ENCODE measurements at places on chromosomes 11 and 22.

DNA sequence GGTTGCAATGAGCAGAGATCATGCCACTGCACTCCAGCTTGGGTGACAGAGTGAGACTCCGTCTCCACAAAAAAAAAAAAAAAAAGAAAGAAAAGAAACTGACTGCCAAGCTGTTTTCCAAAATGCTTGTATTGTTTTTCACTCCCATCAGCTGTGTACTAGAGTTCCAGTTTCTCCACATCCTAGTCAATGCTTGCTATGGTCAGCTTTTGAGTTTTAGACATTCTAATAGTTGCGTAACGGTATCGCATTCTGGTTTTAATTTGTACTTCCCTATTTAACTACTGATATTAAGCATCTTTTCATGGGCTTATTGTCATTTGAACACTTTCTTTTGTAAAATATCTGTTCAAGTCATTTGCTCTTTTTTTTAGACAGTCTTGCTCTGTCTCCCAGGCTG is 55.7 kb downstream of the TSPAN18 start:
- no peak for DNase-seq

DNA sequence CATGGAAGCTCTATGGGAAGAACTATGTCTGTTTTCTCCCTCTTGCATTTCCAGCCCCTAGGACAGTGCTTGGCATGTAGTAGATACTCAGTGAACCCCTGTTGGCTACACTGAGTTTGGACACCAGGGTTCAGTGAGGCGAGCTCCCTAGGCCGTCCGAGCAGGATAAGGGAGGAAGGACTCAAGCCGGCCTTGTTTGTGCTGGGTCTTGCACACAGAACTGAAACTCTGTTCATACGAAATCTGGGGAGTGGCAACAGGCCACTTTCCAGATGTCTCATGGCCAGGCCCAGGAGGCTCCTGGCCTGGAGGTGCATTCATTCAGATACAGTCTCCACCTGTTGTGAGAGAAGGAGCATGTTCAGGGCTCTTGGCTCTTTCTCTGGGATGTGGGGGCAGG is 23.6 kb upstream of the LMO1 start:
- no peak for DNase-seq

- no peak for DNase-seq
These were observed 6.7 kb downstream of the SMTN start for GRCh38 chr22:31087744-31088215.

- DNase-seq = no peak
These were observed 919.1 kb downstream of the TBC1D22A start for GRCh38 chr22:47681411-47682165.

DNA sequence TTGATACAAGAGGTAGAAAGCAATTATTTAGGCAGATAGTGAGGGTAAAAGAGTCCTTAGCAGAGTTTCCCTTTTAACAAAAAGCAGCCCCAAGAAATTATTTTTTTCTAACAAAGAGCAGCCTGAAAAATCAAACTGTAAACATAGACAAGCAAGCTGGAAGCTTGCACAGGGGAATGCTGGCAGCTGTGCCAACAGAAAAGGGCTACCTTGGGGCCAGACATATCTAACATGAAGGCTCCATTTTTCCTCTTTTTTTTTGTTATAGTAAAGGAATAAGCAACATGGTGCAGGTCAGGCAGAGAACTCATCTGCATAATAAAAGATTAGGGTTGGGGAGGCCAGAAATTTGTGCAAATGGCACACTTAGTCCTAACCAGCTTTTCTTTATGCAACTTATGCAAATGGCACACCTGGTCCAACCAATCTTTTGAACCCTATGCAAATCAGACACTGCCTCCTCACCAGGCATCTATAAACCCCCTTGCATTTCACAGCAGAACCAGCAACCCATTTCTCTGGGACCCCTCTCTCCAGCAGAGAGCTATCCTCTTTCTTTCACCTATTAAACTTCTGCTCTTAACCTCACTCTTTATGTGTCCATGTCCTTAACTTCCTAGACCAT is 41.8 kb downstream of the PDGFD start:
- no peak for DNase-seq

DNA sequence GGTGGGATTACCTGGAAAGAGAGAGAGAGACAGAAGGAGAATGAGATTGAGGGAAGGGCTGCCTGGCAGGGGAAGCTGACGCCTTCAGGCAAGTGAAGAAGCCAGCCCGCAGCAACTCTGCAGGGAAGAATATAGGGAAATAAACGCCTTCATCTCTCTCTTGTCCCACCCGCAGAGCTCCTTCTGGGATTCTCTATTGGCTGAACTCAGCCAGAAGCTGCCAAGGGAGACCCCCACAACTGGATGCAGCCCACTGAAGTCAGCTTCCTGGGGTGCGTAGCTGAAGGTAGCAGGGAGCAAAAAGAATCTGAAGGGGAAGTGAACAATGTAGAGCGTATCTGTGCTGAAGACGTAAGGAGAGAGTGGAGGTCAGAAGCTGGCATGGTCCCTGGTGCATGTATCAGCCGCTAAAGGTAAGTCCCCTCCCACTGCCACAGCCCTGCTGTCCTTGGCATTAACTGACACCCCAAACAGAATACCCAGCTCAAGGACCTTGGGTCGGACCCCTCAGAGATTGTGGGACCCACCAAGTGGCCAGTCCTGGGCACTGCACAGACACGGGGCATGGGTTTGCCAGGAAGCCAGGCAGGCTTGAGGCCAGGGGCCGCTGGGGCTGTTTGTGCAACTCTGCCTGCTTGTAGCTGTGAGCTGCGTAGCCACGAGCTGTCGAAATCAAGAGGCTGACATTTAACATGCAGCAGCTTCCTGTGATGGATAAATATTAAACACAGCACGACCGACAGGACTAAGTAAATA is 469.9 kb downstream of the MN1 start:
- DNase-seq = no peak

GRCh38 chr11:4039011-4039410 is 55.6 kb upstream of the RRM1 start:
- DNase-seq = no peak

DNA sequence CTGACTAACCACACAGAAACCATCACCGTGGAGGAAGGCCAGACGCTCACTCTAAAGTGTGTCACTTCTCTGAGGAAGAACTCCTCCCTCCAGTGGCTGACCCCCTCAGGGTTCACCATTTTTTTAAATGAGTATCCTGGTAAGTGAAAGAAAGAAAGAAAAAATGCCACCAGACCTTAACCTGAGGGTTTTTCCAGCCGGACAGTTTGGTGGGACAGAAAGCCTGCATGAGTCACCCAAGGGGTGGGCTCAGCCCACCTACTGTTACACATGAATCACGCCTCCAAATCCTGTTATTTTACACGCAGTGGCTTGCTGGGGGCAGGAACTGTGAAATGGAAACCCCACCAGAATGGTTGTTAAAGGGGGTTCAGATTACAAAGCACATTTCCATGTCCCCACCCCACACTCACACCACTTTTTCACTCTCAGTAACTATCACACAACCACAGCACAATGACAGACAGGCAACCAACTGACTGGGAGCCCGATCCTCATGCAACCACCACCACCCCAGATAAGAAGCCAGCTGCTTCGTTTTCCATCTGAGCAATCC is 11.9 kb downstream of the CRTAM start:
- DNase-seq = no peak

- DNase-seq = no peak
These were observed 96.9 kb upstream of the ANO1 start for GRCh38 chr11:69981119-69981784.

GRCh38 chr11:43833657-43834073 is 47.0 kb upstream of the ALKBH3 start:
- no peak for DNase-seq

DNA sequence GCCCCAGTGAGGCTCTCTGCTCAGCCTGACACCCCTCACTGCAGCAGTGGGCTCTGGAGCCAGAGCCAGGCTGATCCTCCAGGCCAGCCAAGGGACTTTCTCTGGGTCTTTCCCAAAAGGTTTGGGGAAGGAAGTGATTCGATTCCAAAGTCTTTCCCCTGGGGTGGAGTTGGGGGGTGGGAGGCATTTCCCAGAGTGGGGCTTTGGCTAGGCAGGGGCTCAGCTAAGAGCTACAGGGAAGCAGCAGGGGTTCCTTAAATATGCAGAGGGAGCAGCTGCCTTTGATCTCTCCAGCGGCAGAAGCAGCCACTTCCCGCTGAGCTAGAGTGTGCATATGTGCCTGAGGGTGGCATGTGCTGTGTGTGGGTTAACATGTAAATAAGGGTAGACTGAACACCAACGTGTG is 192.9 kb downstream of the INSC start:
- no peak for DNase-seq

GRCh38 chr11:6572215-6572614 is 31.2 kb downstream of the RRP8 start:
- DNase-seq = no peak

GRCh38 chr11:5004424-5005274 is 10.0 kb downstream of the OR51L1 start:
- no peak for DNase-seq

- no peak for DNase-seq
These were observed 472.2 kb downstream of the SOX6 start for GRCh38 chr11:15884141-15884540.

DNA sequence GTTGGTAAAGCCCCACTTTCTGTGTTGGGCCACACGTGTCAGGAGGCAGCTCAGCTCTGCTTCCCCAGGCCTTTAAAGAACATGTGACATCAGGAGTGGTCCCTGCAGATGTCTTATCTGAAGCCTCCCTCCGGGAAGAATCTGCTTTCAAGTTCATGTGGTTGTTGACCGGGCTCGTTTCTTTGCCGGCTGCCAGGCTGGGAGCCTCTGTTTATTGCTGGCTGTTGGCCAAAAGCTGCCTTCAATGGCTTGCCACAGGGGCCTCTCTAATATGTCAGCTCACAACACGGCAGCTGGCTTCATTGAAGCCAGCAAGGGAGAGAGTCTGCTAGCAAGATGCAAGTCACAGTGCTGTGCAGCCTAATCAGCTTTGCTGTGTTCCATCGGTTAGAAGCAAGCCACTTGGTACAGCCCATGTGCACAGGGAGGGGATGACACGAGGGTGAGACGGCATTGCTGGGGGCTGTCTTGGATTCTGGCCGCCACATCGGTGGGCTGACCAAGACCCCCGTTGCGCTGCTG is 14.6 kb downstream of the MRGPRF start:
- no peak for DNase-seq

- DNase-seq = peak; percentile 9
These were observed 1.2 kb downstream of the TSPO start for GRCh38 chr22:43152357-43153071.

- DNase-seq = no peak
These were observed 668.9 kb downstream of the METTL15 start for GRCh38 chr11:28777126-28777525.

DNA sequence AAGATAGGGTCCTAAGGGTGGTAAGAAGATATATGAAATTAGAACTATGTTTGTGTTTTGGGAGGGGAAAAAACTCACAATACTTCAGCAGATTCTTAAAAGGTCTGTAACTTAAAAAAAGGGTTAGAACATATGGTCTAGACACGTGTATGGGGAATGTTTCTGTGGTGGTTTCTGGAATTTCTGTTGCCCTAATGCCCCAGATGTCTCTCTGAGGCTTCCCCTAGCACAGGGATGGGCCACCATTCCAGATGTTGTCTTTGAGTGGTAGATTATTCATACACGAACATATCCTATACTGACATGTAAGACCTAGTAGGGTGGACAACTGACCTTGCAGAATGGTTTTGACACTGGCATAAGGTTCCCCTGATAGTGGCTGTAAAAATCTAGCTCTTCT is 26.2 kb downstream of the EHF start:
- no peak for DNase-seq

DNA sequence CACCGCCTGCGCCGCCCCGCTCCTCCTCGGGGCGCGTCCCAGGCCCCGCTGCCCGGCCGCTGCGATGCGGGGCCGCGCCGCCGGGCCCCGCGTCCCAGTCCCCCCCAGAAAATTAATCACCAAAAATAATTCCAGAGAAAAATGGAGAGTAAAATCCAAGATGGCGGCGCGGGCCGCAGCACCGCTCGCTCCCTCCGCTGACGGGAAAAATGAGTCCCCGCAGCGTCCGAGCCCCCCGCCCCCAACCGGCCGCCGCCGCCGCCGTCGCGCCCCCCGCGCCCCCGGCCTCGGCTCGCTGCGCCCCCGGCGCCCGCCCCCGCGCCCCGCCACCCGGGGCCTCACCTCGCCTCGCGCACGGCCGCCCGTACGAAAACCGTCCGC is at the start of gene KMT5B:
Gene KMT5B, minus strand, starts transcription at position 162 of the 381 bp plus-strand sequence. CDS start 23,220 bp downstream, outside the sequence.
- no peak for DNase-seq

DNA sequence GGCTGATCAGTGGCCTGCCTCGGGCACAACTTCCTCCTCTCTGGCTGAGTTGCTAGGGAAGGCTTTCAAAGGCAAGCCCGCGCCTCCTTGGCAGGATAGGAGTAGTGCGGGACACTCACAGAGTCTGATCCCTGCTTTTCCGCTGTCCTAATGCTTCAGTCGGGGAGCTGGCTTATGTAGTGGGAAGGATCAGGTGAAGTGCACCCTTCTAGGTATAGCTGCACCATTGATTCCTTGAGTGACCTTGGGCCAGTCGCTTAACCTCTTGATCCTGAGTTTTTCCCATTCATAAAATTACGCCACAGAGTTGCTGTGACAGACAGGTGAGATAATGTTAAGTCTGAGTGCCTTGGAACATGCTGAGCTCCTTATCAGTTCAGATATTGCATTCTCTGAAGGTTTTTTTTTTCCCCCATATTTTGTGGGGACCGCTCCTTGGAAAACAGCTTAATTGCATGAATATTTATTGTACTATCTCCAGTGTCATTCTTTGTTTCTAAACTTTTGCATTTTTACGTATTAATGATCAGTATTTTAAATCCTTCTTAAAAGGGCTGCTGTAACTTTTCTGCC is 961 bp downstream of the IPO7 start:
- DNase-seq = no peak

GRCh38 chr22:46134111-46134705 is 16.1 kb upstream of the PPARA start:
- DNase-seq = no peak

DNA sequence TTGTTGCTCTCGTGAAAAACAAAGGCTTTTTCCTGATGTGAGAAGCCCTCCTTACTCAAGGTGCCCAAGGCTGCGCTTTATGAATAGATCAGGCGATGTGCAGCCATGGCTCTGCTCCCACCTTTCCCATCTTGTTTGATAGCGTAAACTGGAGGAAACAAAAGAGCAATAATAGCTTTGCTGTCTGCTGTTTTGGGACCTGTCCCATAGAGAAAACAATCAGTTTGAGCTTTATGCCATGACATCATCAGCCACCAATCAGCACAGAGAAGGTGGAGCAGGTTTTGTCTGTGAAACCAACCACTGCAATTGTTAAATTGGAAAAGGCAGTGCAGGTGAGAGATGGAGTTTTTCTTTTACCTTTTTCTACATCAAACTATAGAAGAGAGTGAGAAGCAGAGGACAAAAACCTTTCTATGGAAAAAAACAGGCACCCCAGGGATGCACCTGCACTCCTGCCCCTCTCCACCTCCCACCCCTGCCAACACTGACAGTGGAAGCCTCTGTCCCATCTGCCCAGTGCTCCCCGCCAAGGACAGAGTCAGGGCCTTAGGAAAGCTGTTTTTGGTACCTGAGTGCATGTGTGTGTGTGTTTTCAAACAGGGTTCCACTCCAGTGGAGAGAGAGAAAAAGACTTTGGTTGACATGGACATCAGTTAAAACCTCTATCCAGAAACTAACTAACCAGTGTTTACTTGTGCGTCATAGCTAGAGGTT is 80.7 kb downstream of the MICAL3 start:
- DNase-seq = no peak

- DNase-seq = no peak
These were observed 402.1 kb downstream of the CNTN5 start for GRCh38 chr11:99422581-99423427.

Measured in stimulated activated CD4-positive, alpha-beta T cell treated with anti-CD3 and anti-CD28 coated beads, TNF-alpha, amount 100 ng/mL, for 1 hour (primary cell).